ENCODE measurements at places on chromosomes 6 and 20. TPM values are rescaled to one million over a fixed set of nuclear protein-coding genes. Genes with fewer than 3 reads are reported as not detected.

The ARFGEF3 gene
- polyA plus RNA-seq: 5.7 TPM

DNA sequence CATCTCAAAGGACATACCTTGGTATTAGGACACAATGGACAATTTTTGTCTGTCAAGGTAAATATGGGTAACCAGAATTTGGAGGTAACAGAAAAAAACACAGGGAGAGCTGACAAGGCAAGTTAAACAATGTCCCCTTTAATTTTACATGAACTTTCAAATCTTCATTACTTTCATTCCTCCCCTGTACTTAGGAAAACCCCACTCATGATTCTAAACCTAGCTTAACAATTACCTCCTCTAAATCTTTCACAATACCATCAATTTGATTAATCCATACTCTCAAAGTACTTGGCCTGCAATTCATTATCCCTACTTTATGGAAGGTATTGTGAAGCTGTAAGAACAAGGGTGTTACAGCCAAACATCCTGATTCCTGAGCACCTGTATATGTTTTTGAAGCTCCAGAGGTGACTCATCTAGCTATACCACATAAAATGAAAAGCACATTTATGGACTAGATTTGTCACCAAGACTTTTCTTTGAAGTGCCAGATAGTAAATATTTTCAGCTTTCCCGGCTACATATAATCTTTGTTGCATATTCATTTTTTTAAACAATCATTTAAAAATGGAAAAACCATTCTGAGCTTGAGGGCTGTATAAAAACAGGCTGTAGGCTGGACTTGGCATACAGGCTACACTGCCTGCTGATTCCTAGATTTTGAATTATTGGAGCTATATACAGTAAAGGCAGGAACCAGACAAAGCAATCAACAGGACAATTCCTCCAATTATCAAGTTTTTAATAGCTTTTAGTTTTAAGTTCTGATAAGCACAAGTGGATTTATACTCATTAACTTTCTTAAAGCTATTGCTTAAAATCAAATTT lies 22.9 kb downstream of the DEK start:
- no peak for DNase-seq

GRCh38 chr6:103554911-103555310 lies 1304.8 kb downstream of the HACE1 start:
- DNase-seq: no peak

GRCh38 chr6:158642097-158642601 lies 2.4 kb downstream of the DYNLT1 start:
- no peak for DNase-seq

DNA sequence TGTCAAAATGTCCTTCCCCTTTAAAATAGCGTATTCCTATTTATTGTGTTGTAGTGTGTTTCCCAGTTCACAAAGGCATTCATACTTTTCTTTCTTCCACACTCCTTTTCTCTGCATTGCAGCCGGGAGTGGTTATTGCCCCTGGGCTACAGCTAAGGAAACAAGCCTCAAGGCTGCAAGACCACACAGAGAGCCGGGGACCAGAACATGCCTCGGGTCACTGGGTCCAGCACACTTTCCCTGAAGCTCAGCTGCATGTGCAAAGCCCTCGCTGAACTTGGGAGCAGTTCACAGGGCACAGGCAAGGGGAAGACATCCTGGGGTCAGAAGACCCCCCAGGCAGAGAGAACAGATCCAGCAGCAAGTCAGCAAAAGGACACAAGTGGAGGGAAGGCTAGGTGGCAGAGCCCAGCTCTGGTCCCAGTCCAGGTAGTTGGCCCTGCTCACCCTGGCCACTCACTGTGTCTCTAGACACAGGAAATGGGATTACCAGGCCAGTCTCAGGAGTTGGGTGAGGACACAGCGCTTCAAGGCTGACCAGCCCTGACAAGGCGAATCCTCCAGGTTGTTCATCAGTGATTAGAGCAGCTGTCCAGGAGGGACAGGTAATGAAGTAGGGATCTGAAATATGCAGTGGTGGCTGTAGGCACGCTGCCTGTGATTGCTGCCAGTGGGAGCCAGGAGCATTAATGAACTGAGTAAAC lies 118.2 kb downstream of the CD83 start:
- DNase-seq: no peak

- no peak for DNase-seq
These were observed 1.8 kb upstream of the RBM39 start for GRCh38 chr20:35743693-35744491.

All from renal pelvis (tissue), 12 donors.